ENCODE measurements at places on chromosomes 4 and X.
A peak's percentile ranks its signal among the peaks of the same experiment; 100 is the strongest.

DNA sequence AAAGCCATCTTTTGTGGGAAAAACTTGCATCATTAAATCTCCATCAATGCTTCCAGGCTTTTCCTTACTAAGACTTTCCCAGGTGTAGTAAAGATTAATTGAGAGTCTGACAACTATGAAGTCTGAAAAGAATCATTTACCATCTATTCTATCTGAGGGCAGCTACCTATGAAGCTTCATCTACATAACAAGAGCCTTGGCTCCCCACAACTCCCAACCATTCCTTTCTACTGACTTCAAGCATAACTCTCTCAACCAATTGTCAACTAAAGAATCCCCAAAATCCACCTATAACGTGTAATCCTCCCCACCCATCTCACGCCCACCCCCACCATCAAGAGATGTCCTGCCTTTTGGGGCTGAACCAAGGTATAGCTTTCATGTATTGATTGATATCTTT lies 101.5 kb upstream of the GABRA2 start:
- no peak for DNase-seq

DNA sequence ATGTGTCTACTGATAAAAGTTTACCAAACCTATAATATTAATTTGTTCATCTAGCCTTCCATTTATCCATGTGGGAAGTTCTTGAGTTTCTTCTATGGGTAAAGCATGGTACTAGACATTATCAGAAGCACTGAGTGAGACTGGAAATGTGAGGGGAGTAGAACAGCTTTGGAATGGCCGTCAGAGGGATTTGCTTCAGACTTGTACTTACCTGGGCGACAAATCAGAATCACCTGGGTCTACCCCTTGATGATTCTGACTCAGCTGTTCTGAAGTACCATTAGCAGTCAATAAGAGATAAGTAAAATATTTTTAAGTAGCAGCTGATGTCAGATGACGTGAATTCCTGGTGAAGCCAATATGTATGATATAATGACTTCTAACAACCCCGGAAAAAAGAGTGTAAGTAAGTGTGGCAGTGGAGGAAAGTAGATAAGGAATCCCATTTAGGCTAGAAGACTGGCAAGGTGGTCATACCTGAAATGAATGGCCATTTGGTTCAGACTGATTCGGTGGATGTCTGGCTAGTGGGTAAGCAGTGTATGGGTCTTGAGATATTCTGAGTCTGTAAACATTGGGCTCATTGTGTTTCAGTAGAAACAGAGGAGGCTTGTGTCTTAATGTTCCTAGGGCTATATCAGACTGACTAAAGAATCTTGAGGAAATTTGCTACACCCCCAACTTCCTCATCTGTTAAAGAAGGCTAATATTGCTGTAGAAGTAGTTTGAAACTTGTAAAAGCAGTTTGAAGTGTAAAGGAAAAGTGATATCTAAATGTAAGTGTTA lies 409.2 kb downstream of the NKX6-1 start:
- no peak for DNase-seq

GRCh38 chrX:56733459-56734046 lies 4.5 kb downstream of the NBDY start:
- peak; percentile 59 for DNase-seq

DNA sequence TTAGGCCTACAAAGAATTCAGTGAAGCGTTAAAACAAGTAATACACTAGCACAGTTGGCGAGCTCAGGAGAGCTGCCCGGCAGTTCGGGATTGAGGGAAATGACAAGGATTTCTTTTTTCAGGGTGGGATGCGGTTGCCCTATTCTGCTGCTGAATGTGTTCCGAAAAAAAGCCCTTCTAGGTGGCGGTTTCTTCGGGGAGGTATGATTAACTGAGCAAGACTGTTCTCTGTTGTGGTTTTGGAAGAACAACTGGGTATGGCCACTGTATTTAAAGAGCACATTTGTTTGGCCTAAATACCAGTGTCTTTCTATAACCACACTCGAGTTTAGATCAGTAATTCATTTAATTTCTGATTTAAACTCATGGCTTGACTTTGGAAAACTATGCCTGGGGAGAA lies 459.7 kb upstream of the FAT1 start:
- DNase-seq: no peak

GRCh38 chr4:186900232-186900900 lies 176.7 kb upstream of the FAT1 start:
- no peak for DNase-seq

DNA sequence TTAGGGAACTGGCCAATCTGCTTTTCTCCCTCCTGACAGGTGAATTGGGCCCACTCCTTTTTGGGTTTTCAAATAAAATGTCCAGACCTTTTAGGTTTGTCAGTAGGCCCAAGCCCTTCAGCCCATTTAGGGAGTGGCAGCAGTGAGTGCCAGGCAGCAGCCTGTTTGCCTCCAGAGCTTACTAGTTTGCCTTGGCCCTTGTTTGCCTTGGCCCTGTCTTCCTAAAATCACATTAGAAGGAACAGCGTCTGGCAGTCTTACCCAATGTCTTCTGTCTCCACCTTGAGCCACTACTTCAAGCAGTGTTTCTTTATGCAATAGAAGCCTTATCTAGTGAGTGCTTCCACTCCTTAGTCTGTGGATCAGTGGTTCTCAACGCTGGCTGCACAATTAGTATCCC lies 117.1 kb downstream of the TMEM164 start:
- no peak for DNase-seq

- DNase-seq: no peak
These were observed 216.2 kb upstream of the CTSO start for GRCh38 chr4:156169861-156170260.

- no peak for DNase-seq
These were observed 16.0 kb downstream of the MEPE start for GRCh38 chr4:87848622-87849351.

DNA sequence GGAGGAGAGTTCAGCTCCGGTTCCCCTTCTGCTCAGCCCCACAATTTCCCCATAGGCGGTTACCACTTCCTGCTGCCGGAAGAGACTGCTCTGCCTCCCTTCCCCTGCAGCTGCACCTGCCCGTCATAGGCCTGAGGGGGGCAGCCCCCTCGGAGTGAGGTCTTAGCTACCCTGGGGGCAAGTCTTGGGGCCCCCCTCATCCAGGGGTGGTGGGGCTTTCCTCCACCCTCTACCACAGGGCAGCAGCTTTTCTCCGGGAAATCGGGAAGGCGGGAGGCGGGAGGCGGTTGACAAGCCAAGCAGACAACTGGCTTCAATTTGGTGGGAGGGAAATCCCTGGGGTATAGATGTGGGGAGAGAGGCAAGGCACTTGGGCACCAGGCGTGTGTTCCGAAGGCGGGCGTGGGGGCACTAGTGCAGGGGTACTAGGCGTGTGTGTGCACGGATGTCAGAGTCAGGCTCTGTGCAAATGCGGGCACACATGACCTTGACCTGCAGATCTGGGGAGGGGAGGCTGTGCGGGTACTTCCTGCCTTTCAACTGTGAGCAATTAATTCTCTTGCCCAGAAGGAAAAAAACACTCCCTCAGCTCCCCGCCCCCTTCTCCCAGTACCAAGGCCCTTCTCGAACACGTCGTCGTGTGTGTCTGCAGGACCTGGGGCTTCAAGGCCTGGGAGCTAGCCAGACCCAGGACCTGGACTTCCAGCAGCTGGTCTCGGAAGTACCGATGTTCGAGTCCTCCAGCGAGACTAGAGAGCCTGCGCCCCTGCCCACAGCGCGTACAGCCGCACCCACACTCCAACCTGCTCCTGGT lies 1.0 kb upstream of the ARHGAP4 start:
- DNase-seq: no peak

GRCh38 chr4:169272265-169272886 lies 1.6 kb upstream of the SH3RF1 start:
- no peak for DNase-seq

- DNase-seq: no peak
These were observed 133.2 kb downstream of the KDM6A start for GRCh38 chrX:45006002-45006800.

DNA sequence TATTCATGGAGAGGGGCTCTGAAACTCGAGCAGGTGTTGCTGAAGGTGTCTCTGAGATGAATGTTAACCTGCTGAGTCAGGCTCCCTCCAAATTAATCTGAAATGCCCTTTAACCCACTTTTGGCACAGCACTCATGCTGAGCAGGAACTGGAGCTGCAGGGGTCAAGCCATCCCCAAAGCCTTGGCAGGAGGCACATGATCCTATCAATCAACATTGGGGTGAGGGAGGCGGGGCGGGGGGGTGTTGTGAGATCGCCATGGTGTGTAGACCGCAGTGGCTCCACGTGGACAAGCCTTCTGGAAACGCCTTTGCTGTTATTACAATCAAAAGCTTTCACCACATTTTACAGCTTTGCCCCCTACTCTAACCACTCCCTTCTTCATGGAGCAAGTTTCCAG lies 16.5 kb downstream of the ENPP6 start:
- DNase-seq: no peak

GRCh38 chr4:77600521-77601451 lies 4.8 kb upstream of the CXCL13 start:
- no peak for DNase-seq

- DNase-seq: no peak
These were observed 1.0 kb downstream of the FGFBP2 start for GRCh38 chr4:15961781-15962510.

- no peak for DNase-seq
These were observed 37.1 kb upstream of the IRAK1 start for GRCh38 chrX:154056770-154057241.

- DNase-seq: no peak
These were observed 179.5 kb downstream of the MSN start for GRCh38 chrX:65846974-65847373.

DNA sequence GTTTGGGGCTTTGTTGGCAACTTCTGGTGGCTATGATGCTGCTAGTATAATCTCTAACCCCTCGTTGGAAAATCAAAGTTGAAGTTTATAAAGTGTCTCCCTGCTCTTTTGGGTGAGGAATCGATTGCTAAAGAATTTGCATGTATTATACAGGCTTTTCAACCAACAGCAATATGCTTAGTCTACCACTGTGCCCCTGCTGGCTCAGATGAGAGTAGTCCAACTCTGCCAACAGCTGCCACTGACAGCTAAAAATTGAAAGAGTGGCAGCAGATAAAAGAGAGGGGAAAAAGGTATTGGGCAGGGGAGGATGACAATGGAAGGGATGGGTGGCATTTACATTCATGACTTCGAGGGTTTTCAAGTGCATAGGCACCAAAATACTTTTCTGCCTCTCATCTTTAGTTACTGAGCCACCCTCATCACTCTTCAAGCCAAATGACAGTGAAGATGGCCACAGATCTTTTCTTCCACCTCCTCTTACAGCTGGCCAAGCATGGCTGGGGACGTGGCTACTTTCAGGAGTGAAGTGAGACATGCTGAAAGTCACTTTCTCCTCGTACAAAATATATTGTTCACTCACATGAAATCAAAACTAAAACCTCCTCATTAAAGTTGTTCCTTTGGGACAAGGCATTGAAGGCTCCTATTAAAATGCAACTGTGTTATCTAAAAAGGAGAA lies 2.7 kb upstream of the GRIA3 start:
- no peak for DNase-seq

DNA sequence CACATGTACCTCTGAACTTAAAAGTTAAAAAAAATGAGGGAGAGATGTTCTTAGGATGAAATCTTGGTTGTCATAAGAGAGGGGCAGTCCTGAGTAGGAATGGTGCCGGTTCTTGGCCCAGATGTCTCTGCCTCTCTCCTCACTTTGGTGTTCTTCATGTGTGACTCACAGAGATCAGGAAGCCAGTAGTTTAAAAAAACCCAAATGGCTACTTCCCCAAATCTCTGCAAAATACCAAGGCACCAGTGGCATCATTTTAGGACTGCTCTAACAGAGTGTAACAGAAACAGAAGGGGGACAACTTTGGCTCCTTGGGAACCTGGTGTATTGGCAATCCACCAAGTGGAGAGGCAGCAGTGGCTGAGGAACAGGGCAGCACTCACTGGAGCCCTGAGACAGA lies 116.8 kb downstream of the SCD5 start:
- no peak for DNase-seq

DNA sequence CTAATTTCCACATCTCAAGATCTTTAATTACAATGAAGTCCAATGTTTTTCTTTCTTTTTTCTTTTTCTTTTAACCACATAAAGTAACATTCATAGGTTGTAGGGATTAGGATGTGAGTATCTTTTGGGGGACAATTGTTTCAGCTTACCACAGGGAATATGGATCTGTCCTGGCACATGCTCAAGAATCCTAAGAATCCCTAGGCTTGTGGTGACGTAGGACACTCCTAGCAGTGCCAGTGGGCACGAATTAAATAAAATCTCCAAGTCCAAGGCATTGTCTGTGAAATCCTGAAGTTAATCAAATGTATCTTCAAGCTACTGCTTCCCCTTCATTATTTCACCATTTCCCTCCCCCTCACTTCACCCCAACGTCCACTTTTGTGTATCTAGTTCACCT lies 2.6 kb upstream of the LAS1L start:
- DNase-seq: no peak

GRCh38 chr4:173565281-173565680 lies 35.3 kb upstream of the HAND2 start:
- DNase-seq: no peak

GRCh38 chr4:22515888-22516541 lies at the start of gene ADGRA3:
ADGRA3 (minus strand) TSS chr4:22516066; CDS start chr4:22515784, 282 bp downstream.
- no peak for DNase-seq

GRCh38 chr4:25060241-25060962 lies 29.7 kb upstream of the LGI2 start:
- DNase-seq: no peak

DNA sequence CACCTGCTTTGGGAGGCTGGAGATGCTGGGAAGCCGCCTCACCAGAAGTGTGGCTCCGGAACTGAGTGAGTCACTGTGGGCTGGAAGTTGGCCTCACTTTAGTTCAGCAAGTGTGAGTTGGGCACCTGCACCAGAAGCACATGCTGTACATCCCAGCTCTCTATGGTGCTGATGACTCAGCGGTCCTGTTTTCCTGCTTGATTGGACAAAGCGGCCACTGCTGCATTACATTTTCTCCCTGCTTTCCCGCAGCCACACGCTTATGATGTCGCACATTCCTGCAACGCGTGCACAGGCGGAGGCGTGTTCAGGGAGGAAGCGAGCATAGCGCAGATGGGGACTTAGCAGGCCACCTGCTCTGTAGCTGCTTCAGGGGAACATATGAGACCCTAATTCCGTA lies 26.7 kb upstream of the CLDN34 start:
- no peak for DNase-seq

DNA sequence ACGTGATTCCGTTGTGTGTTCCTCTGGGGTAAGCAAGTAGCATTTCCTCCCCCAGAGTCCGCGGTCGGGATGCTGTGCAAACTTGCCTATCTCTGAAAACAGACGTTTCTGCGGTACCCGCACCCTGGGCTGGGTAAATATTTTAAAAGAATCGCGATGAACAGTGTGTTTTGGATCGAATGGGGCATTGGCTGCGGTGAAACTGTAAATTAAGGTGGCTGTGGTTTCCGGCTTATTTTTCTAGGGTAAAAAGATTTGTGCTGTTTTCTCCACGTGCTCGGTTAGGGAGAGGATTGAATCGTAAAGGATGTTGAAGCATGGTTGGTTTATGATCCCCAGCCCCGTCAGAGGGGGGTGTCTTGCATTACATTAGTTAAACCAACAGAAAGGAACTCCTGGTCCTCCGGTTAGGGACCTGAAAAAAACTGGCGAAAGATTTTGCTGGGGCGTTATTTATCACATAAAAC lies 1.2 kb downstream of the HHIP start:
- no peak for DNase-seq
